ENCODE measurements at places on chromosomes 2 and 18.

DNA sequence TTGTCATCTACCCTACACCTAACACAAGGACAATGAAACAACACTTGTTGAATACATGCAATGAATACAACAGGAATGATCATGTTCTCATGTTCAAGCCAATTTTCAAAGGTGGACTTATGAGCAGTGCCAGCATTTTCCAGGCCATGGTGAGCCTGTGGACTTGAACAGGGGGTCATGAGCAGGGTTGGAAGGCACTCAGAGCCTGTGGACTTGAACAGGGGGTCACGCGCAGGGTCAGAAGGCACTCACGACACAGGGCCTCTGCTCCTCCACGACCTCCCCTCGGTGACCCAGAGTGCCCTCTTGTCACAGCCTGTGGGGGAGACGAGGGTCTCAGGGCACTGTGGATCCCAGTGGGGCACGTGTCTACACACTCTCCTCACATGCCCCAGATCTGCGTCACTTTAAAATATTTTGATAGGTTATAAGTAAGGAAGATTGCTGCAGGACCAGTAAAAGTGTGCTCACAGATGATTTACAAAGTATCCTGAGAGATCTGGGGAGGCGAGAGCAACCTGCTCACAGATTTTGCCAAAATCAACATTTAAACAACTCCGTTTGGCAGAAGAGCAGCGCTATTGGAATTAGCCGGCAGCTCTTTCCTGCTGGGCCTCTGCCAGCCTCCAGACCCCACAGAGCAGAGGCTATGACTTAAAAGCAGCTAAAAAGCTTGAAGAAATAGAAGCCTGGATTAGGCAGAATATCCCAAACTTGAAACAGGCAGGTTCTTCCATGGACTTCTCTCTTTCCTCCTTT, 121.9 kb downstream of the TMEM18 start:
- DNase-seq = no peak

- no peak for DNase-seq
Observed at GRCh38 chr18:5879479-5879882, 15.8 kb downstream of the TMEM200C start.

DNA sequence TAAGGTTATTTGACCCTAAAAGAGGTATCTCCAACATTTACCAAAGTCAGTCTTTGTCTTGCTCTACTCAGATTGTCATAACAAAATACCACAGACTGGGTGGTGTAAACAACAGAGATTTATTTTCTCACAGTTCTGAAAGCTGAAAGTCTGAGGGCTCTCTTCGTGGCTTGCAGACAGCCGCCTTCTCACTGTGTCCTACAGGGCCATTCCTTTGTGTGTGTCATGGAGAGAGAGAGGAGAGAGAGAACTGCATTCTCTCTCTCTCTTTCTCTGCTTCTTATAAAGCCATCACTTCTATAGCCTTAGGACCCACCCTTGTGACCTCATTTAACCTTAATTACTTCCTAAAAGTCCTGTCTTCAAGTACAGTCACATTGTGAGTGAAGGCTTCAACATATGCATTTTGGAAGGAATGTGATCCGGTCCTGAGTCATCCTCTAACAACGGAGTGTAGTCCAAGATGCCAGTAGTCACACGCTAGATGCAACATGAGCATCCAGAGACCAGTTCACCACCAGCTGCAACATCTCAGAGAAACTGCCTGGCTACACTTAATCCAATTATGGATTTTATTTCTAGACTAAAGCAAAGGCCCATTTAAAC, 130.2 kb downstream of the CD226 start:
- no peak for DNase-seq

GRCh38 chr2:119282146-119282995, 58.7 kb downstream of the STEAP3 start:
- no peak for DNase-seq

GRCh38 chr2:69831354-69831905, 2.0 kb downstream of the GMCL1 start:
- DNase-seq = no peak

DNA sequence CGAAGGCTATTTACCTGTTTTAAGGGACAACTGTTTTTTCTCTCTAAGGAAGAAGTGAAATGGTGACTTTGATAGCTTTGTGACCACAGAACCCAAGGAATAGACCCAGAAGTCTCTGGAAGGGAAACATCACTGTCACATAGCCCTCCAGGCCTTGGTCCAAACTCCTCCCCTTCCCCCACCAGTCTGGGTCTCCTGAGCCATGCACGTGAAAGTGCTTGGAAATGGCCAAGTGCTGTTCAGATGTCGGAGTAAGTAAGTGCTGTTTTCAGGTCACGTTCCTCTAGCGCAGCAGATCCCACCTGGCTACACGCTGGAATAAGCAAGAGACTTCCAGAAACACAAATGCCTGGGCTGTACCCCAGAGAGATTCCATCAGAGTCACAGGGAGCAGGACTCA, 73.0 kb upstream of the AFF3 start:
- DNase-seq = no peak

GRCh38 chr2:167298017-167298416, 409.7 kb downstream of the XIRP2 start:
- no peak for DNase-seq

DNA sequence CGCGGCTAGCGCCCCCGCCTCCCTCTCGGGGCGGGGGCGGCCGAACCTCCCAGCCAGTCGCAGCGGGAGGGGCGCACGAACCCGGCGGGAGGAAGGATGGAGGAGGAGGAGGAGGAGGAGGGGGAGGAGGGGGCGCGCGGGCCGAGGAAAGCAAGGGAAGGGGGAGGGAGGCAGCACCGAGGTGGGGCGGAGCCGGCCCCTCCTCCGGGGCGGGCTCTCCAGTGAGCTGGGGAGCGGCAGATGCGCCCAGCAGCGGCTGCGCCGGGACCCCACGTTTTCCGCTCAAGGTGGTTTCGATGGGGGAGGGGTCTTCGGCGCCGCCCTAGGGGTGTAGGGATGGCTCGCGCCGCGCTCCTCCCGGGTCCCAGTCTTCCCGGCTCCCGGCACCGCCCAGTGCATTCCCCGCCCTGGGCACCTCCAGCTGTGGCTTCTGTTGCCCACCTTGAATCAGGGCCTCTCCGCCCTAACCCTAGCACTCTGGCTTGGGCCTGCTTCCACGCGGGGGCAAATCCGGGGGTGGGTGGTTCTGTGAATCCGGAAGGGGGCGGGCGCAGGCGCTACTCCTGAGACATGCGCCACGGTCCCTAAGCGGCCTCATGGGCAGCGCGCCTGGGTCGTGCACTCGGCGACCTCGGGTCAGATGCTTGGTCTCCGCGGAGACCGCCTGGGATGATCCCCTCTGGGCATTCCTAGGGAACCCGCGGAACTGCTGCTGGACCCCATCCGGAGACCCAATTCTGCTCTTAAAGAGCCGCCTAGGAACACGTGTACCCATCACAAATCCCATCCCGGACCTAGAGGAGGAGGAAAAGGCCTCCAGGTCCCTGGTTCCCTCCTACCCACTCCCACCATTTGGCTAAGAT, at the start of gene FBXO41:
Gene FBXO41, minus strand, starts transcription at position 183 of the 863 bp plus-strand sequence. CDS start 14,848 bp downstream, outside the sequence.
- DNase-seq = no peak

- DNase-seq = no peak
Observed at GRCh38 chr2:167581961-167582574, 665.3 kb downstream of the STK39 start.

DNA sequence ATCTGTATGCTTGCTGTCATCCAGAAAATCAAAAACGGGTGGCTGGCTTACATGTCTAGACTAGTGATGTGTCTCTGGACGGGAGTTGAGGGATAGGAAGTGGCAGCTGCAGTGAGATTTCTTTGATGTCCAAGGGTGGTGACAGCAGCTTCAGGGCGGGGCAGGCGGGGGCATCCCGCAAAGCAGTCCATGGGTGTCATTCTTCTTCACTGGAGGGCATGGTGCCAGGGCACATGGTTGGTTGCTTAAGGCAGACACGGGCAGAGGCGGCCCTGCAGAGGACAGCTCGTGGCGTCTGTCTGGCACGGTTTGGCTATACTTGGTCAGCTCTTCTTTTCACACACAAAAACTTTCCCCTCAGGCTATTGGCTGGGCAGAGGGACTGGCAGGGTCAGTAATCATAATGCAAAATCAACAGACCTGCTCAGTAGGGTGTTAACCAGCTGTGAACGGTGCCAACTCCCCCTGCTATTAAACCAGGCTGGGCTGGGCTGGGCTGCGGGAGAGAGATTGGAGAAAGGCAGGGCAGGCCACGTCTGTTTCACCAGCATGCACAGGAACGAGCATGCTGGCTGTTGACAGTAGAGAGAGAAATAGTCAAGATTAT, 63.7 kb downstream of the COL4A3 start:
- no peak for DNase-seq

DNA sequence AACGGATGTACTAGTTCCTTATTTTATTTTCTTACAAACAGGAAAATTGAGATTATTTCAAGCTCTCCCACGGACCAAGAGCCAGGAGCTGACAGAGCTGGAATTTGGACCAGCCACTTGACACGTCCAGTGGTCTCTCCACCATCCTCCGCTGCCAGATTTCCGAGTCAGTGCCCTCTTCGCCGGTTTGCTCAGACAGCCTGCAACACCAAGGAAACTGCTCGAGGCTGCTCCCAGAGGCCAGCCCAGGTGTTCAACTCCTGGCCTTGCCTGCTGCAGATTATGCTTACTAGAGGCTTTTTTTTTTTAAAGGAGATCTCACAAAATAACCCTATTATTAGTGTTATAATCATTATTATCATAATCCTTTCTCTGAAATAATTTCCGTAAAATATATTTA, 779.8 kb downstream of the RNF144A start:
- DNase-seq = no peak

DNA sequence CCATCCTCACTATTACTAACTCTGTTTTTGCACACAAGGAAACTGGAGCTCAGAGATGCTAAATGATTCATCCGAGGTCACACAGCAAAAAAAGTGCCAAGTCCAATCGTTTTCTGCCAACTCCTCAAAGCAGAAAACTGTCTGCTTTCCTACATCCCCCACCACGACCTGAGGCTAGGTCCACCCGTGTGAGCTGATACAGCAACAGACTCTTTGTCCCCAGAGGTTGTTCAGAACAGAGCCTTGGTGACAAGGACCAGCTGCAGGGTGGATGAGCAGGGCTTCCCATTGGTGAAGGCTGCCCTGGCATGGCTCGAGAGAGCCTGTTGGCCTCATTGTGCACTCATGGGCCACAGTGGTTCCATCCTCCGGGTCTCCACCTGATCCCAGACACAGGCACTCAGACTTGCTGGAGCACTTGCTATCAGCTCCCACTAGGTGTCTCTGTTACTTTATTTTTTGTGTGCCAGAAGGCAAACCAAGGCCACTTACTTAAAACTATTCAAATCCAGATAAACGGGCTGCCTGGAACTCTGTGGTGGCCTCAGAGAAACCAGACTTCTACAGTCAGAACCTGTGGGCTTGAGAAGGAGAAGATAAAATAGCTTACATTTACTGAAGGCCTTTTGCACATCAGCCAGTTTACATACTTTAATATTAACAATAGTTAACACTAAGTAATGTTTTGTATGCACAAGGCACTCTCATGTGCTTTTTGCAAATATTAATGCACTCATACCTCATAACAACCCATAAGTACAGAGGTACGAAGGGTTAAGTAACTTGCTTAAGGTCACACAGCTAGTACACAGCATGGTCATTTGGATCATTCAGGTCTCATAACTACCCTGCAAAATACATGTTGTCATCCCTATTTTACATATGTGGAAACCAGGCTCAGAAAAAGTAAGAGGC, 62.9 kb upstream of the CTIF start:
- DNase-seq = peak; percentile 45

DNA sequence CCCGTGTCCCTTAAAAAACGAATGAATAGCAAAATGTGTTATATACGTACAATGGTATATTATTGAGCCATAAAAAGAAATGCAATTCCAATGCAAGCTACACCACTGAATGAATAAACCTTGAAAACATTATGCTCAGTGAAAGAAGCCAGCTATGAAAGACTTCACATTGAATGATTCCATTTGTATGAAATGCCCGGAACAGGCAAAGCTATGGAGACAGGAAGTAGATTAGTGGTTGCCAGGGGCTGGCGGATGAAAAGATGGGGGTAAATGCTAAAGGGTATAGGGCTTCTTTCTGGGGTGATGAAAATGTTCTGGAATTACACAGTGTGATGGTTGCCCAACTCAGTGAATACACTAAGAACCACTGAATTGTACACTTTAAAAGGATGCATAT, 113.3 kb downstream of the NOL10 start:
- DNase-seq = no peak

DNA sequence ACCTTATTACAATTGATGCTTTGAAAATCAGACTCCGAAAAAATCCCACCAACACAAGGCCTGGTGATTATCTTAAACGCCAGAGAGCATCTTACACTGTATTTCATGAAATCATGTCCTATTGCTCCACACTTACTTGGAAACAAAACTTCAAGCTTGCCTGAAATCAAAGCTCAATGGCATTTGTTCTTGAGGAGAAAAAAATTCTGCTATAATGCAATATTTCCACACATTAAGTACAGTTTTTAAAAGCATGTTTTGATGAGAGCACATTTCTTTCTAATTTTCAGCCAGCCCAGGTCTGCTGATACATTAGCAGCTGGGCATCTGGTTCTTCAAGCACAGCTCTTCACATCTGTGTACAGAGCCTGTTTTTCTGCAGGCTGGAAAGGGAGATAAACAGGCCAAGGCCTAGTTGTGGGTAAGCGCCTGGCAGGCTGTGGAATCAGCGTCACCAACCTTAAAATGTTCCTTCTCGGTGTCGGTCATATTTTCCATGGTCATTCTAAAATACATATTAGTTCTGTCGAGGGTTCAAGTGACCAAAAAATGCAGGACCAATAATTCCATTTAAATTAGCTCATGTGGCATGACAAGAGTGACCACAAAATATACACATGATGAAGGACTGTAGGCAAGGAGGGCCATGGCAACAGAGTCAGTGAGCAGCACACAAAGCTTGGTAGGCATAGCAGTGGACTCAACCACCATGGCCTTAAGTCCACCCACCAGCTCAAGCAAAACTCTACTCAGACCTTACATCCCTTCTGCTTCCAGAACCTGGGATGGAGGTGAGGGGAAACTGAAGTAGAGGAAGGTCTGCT, 20.9 kb downstream of the SLC8A1 start:
- no peak for DNase-seq

- no peak for DNase-seq
Observed at GRCh38 chr18:8778386-8778785, 73.0 kb downstream of the MTCL1 start.

GRCh38 chr2:98502556-98503335, 58.1 kb downstream of the INPP4A start:
- DNase-seq = no peak

GRCh38 chr18:28050545-28050944, 126.4 kb downstream of the CDH2 start:
- no peak for DNase-seq

- no peak for DNase-seq
Observed at GRCh38 chr2:216429428-216429827, 17.1 kb downstream of the SMARCAL1 start.

Data from NCI-H1048 (cell line).